ENCODE measurements at places on chromosomes 11 and 22. TPM values are rescaled to one million over a fixed set of nuclear protein-coding genes. Genes with fewer than 3 reads are reported as not detected.

Gene MMP13
- total RNA-seq, result not detected

Gene TMPRSS13
- total RNA-seq, result 0.72 TPM

Gene CADM1
- 20.2 TPM for total RNA-seq

Gene LRRC51
- total RNA-seq, result 7.5 TPM

Gene BTBD18
- total RNA-seq, result not detected

Gene OR4A16
- not detected for total RNA-seq

Gene SNX32
- 1.1 TPM for total RNA-seq

DNA sequence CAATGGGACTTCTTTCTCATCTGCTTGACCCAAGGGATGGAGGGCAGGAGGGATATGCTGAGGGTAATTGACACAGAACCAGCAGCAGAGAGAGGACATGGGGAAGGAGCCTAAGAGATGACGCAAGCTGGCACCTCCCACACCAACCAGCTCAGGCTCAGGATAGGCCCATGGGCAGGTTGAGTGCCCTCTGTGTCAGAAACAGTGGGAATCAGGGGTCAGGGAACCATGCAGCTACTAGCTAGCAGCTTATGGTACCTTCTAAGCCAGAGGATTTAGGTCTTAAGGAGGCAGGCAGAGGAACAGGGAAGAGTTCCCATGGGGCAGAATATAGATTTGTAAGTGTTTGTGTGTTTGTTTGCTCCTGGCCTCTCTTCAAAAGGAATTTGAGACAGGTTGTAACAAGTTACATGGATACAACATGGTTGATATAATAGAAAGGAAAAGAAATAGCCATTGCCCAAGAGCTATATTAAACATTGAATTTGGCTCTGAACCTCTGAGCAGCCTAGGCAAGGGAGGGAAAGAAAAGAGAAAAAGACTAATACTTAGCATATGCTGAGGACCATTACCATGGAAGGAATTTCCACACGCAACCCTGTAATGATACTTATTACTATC is 39.9 kb upstream of the NAV2 start:
- no peak for DNase-seq

GRCh38 chr22:49216579-49216978 is 611.1 kb downstream of the BRD1 start:
- DNase-seq, result peak; percentile 15

DNA sequence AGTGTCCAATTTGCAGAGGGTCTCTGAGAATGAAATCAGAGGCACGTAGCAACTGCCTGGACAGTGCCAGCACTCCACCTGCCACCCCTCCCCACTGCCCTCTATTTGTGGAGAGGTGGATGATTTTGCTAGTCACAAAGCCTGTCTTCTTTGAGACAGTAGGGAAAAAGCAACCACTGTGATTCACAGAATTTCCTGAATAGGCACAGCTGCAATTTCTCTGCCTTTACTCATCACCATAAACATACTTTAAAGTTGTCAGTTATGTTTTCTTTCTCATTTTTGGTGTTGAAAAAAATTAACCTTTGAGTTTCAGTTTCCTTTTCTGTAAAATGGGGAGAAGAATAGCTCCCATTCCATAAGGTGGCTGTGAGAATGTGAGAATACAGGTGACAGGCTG is 134.3 kb downstream of the TEAD1 start:
- no peak for DNase-seq

- DNase-seq, result no peak
Measured at GRCh38 chr11:29809121-29809520, 207.7 kb downstream of the KCNA4 start.

- DNase-seq, result peak; percentile 64
Measured at GRCh38 chr11:16785520-16786128, 47.2 kb downstream of the C11orf58 start.

DNA sequence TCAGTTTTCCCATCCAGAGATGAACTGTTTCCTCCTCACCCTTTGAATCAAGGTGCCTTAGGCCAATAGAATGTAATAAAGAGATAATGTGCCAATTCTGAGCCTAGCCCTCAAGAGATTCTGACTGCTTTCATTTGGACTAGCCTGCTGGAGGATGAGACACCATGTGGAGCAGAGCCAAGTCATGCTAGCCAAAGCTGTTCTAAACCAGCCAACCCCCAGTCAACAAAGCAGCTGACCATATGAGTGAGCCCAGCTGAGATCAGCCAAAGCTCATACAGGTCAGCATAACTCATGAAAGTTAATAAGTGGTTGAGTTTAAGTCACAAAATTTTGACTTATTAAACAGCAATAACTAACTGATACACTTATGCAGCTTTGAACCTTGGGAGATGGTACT is 66.7 kb upstream of the DBX1 start:
- DNase-seq, result no peak

DNA sequence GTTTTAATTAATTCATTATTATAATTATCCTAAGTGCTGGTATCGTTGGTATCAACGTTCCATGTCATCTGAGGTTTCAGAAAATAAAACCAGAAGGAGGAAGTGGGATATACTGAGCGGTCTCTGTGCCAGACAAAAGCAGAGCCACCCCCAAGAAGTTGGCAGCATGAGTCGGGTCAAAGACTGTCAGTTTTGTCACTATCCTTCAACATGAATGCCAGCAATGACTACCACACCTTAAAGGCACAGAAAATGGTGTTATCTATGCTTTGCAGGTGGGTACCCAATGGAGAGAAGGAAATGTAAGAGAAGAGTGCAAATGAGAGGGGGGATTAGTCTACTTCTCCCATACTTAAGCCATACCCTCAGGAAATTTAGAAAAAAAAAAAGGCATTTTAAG is 408.5 kb downstream of the OPCML start:
- DNase-seq, result no peak

DNA sequence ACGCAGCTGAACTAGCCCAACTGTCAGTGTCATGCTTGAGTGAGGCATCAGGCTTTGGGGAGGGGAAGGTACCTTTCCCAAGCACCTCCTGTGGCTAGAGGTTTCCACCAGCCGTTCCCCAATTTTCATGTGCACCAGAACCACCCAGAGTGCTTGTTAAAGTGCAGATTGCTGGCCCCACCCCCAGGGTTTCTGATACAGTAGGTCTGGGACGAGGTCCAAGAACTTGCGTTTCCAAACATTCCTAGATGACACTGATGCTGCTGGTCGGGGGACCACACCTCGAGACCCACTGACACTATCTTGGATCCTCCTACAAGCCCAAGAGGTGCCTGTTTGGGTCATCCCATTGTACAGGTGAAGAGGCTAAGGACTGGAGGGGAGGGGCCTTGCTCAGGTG is 59.8 kb downstream of the PDE2A start:
- DNase-seq, result no peak

DNA sequence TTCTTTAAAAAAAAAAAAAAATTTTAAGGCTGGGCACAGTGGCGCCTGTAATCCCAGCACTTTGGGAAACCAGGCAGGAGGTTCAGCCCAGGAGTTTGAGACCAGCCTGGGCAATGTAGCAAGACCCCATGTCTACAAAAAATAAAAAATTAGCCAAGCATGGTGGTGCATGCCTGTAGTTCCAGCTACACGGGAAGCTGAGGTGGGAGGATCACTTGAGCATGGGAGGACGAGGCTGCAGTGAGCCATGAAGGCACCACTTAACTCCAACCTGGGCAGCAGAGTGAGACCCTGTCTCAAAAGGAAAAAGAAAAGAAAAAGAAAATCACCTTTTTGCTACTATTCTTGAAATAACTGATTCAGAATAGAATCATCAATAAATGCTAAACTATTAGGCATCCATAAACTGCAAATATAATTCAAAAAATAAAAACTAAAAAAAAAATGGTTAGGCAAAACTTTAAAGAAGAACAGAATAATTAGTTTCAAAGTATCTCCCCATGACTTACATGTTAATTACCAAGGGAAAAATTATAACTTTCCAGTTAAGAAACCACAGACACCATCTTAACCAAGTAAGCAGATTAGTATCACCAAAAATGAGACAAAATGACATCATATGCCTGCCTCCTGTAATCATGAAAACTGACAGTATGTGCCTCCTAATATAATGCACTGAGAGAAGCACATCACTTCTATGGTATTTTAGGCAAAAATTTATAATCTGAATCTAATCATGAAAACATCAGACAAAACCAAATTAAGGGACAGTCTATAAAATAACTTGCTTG is 63.6 kb downstream of the DENND5A start:
- DNase-seq, result no peak

DNA sequence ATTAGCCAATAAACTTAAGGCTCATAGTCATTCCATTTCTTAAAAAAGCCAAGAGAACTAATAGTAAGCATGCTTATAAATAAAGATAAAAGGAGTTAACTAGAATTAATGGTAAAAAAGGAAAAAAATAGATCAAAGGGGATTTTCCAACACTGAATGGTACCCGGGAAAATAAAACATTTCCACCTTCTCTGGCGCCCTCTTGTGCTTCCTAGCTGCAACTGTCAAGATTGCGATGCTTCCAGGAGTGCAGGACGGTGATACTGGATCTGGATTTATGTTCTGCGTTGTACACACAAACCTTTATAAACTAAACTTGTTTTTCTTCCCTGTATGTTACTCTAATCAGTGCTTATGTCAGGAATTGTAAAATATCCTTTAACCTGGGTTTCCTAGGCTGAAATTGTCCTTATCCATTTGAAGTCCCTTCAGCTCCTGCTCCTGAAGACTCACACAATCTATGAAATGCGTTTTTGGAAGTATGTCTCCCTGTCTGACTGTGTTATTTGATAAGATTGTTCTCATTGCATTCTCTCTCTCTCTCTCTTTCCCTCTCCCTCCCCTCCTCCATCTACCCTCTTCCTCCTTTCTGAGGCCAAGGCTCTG is 9.6 kb upstream of the HTATIP2 start:
- no peak for DNase-seq

GRCh38 chr11:15907806-15908205 is 448.5 kb downstream of the SOX6 start:
- no peak for DNase-seq

DNA sequence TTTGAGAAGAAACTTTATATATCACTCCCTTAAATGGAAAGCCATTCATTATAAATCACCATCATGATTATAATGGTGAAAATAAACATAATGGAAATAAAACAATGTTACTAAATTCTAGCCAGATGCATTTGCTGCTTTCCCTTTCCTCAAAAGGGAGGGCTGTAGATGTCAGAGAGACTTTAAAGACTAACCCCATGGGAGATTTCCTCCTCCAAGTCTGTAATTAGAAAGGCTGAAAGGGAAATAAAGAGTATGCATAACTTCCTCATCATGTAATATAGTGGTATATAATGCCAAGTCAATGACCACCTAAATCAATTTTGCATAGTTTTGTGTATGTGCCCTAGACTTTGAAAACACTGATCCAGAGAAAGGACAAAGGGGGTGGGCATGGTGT is 6.4 kb downstream of the CD6 start:
- DNase-seq, result no peak

DNA sequence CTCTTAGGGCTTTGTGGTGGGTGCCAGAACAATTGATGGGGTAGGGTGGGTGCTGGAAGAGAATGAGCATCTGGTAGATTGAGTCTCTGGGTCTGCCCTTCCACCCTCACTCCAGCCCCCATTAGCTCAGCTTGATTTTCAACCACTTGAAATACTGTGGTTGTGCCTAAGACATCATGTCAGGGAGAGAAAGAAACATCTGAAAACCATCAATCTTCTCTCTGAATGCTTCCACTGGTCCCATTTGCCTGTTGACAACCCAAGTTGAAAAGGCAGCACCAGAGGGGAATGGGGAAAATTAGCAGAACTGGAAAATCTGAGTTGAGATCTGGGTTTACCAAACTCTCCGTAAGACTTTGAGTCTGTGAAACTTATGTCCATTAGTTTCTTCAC is 26.1 kb downstream of the CD44 start:
- no peak for DNase-seq

DNA sequence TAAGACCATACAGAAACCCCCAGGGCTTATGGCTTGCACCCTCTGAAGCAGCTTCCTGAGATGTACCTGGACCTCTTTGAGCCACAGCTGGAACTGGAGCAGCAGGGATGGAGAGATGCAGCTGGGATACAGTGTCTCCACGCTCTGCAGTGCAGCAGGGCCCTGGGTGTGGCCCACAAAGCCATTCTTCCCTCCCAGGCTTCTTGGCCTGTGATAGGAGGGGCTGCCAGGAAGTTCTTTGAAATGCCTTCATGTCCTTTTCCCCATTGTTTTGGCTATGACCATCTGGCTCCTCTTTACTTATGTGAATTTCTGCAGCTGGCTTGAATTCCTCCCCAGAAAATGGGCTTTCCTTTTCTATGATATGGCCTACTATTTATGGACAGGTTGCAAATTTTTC is 37.1 kb upstream of the RAB38 start:
- no peak for DNase-seq

DNA sequence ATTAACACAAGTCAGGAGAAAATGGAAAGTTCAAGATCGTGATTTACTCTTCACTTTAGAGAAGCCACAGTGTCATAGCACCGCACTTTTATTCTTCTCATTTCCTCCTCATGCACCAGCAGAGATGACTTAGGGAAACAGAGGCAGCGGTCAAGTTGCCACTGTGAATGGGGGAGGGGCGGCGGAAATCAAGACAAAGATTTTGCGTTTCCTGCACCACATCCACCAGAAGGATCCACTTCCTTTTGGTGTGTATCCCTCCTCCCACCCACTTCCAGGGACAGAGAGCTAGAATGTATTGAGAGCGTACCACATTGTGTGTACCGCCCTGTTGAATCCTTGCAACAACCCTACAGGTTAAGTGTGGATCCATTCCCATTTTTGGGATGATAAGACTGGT is 21.8 kb downstream of the TSPAN18 start:
- no peak for DNase-seq

DNA sequence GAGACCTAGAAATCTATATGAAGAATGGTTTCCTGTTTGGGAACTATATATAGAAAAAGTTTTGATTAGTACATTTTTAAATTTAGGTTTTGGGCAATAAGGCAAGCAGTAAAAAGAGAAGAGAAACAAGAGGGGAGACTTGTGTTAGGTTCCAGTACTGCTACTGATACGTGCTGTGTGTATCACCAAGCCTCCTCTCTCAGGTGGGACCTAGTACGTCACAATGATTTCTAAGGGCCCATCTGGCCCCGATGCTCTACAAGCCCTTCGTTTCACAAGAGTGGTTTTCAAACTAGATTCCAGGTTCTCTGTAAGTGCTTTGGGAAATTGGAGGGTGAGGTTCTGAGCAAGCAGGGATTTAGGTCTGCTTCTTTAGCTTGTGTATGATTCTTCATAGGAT is 39.2 kb downstream of the USP35 start:
- no peak for DNase-seq

DNA sequence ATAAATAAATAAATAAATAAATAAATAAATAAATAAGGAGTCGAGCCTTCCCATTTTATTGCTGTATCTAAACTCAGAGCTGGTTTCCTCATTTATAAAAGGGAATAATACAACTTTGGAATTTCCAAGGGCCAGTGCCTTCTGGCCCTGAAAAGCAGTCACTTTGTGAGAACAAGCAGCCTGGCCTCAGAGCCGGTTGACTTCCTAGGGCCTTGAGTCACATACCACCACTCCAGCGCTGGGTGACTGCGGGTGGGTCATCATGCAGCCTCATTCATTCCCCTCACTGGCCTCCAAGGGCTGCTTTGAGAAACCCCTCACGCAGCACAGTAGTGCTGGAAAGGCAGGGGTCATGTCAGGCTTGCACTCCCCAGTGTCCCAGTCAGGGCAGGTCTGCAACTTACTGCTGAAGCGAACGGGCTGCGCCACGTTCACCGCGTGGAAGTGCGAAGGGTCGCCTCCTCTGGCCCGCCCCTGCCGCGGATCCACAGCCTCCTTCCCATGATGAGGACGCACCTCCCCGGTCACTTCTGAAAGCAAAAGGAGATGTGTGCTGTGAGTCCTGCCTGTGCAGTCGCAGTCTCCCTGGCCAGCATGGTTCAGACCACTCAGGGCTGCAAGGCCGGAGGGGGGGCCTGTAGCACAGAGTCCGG is 54.4 kb downstream of the DGCR2 start:
- no peak for DNase-seq

- DNase-seq, result peak; percentile 30
Measured at GRCh38 chr11:46554213-46555147, 39.3 kb downstream of the AMBRA1 start.

- DNase-seq, result peak; percentile 57
Measured at GRCh38 chr11:62689421-62690183, at the start of gene LRRN4CL. Gene LRRN4CL (minus strand): TSS chr11:62689530. CDS start chr11:62688508, 1,022 bp downstream.
